ENCODE measurements at places on chromosomes 6 and 20. TPM values are rescaled to one million over a fixed set of nuclear protein-coding genes. Genes with fewer than 3 reads are reported as not detected.

The OR2H2 gene
- total RNA-seq = not detected

The MUC22 gene
- total RNA-seq = not detected

The FAXC gene
- 0.66 TPM for total RNA-seq

The LAMA2 gene
- total RNA-seq = 92.6 TPM

The PNPLA1 gene
- total RNA-seq = not detected

The C4B gene
- 6.8 TPM for total RNA-seq

Data from smooth muscle cell of trachea (primary cell).